ENCODE measurements at places on chromosomes 3 and 15.

DNA sequence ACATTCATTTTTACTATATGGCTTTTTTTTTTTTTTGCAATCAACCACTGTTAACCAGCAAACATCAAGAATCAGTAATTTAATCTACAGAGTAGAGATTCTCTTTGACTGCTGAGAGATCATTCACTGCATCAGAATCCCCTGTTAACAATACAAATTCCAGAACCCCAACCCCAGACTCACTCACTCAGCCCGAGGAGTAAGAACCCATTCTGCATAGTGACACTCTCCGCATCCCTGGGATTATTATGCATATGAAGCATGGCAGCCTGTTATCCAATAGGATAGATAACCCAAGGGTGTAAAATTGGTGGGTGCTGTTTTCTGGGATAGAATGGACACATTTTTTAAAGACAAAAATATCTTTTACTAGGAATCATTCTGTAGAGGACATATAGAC lies 76.3 kb upstream of the CCDC39 start:
- no peak for DNase-seq

DNA sequence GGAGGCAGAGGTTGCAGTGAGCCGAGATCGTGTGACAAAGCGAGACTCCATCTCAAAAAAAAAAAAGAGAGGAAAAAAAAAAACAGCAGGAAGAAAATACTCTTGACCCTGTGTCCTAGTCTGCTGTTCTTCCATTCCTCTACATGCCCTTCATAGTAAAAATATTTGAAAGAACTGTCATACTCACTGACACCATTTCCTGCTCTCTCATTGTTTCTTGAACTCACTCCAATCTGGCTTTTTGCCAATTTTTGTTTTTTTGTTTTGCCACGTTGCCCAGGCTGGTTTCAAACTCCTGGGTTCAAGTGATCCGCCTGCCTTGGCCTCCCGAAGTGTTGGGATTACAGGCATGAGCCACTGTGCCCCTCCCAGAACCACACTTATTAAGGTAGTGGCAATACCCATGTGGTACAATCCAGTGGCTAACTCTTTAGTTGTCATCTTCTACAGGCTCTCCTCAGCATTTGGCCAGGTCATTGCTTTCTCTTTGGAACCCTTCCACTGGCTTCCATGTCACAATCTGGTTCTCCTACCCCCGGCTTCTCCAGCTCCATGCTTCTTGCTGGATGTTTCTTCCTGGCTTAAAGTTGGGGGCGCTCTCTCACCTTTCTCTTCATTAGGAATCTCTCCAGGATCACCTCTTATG lies 238.2 kb upstream of the C2CD4B start:
- DNase-seq = no peak

DNA sequence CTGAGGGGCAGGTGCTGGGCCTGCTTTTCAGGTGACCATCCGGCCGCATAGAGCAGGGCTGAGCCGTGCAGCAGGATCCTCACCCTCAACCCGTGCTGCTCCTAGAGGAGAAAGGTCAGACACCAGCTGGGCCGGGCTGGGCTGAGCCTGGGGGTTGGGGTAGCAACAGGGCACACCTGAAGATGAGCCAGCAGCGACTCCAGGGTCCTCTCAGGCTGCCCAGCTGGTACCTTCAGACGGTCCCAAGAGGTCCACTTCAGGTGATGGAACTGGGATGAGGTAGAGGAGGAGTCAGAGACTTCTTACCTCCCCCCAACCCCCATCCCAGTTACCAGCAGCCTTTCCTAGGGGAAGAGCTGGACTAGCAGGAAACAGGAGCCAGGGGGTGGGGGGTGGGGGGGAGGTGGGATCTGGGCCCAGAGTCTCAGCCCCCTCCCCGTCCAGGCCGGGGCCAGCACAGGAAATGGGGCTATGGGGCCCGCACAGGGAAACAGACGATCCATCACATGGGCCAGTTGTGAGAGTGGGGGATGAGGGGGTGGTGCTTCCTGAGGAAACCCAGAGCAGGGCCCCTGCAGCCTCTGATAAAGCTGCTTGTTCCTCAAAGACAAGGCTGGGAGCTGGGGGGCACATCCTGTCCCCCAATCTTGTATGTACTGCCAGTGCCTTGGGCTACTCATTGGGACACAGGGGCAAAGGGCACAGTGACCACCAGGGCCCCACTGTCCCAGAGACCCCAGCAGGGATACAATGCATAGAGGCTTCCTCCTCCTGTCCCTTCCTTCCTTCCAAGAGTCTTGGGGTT lies 3.0 kb downstream of the INKA1 start:
- DNase-seq = no peak

- DNase-seq = no peak
These were observed 138.5 kb downstream of the ARPP21 start for GRCh38 chr3:35777563-35778554.

- peak; percentile 65 for DNase-seq
These were observed 3.3 kb upstream of the CD96 start for GRCh38 chr3:111538681-111539083.

DNA sequence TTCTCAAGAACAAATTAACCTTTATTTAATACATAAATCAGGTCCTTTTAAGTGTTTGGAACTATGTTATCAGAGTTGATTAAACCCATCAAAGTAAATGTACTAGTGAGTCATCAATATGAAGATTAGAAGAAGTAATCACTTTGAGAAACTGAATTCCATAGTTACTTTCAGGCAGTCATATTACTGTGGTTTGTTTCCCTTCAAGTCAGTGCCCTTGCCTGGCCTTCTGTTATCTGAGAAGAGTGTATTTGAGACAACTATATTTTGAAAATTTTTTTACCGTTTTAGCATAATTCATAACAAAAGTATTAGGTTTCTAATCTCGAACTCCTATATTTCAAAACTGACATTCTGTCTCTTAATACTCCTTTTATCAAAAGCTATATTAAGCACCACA lies 73.6 kb downstream of the GMPS start:
- no peak for DNase-seq

DNA sequence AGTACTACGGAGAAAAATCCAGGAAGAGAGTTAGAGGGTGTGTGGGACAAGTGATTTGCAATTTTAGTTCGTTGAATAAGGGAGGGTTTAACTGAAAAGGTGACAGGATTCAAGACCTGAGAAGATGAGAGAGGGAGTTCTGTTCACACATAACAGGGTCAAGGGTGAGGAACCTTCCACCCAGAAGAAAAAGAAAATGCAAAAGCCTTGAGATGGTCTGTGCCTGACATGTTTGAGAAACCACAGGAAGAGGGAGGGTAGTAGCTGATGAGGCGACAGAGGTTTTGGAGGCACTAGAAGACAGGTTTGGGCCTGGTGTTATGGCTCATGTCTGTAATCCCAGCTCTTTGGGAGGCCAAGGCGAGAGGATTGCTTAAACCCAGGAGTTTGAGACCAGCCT lies 591 bp upstream of the SLC25A20 start:
- peak; percentile 46 for DNase-seq

- no peak for DNase-seq
These were observed 906.0 kb upstream of the ALCAM start for GRCh38 chr3:104460477-104461406.

- DNase-seq = peak; percentile 90
These were observed 1.6 kb downstream of the RFTN1 start for GRCh38 chr3:16511681-16512434.

GRCh38 chr3:12323237-12323636 lies 34.4 kb downstream of the PPARG start:
- no peak for DNase-seq

- no peak for DNase-seq
These were observed 138.8 kb upstream of the PLXND1 start for GRCh38 chr3:129745253-129745652.

GRCh38 chr3:42901073-42901415 lies 4.9 kb upstream of the ZNF662 start:
- peak; percentile 51 for DNase-seq

DNA sequence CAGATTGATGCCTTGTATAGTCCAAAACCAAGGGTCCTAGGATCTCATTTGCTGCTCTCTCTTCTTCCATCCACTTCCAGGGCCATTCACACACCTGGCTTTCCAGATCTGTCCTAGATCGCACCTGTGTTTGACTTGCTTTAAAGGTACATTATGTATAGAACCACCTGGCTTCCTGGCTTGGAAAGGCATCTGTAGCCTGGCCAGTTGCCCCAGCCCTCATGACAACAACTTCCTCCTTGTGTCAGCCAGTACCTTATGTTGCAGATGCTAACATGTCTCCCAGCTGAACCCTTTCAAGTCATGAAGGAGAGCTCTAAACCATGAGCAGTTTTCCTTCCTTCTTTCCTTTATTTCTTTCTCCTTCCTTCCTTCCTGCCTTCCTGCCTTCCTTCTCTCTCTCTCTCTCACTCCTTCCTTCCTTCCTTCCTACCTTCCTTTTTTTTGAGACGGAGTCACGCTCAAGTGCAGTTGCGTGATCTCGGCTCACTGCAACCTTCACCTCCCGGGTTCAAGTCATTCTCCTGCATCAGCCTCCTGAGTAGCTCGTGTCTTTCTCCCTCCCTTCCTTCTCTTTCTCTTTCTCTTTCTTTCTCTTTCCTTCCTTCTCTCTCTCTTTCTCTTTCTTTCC lies 2.5 kb upstream of the HTR3C start:
- no peak for DNase-seq

GRCh38 chr3:183664913-183665381 lies 29.5 kb downstream of the KLHL24 start:
- no peak for DNase-seq

- DNase-seq = no peak
These were observed 146.3 kb upstream of the CTDSPL start for GRCh38 chr3:37715358-37715757.

- DNase-seq = no peak
These were observed 248.3 kb upstream of the CCDC54 start for GRCh38 chr3:107128946-107129345.

DNA sequence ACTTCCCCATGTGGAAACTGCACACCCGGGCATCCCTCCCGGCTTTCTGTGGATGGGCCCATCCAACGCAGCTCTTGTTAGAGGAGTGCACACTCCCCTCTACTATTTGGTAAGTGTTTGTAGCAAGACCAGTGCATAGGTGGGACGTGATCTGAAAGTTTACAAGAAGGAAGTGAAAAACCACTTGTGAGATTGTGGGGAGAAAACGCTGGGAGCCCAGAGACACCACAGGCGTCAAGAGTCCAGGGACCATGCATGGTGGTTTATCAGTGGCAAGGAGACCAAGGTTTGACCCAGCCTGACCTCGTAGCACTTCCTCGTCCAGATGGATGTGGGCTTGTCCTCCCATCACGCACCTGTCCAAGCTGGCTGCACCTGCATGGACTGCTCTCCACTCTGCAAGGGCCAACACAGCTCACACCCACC lies 51.6 kb downstream of the ATP10A start:
- peak; percentile 28 for DNase-seq

DNA sequence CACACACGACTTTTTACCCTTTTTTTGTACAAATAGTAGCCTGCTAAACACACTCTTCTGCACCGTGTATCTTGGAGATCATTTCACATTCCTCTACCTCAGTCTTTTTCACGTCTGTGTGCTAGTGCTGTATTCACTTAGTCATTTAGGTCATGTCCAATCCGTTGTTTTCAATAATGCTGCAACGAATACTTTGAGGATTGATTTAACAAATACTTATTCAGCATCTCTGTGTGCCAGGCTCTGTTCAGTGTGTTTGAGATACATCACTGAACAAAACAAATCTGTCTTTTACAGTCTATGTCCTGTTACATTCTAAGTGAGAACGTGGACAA lies 882 bp downstream of the JMJD7 start:
- DNase-seq = no peak

GRCh38 chr15:73442968-73443367 lies at the start of gene REC114:
Gene REC114 (plus strand): TSS chr15:73443164. CDS start chr15:73443186, 22 bp downstream.
- DNase-seq = no peak

DNA sequence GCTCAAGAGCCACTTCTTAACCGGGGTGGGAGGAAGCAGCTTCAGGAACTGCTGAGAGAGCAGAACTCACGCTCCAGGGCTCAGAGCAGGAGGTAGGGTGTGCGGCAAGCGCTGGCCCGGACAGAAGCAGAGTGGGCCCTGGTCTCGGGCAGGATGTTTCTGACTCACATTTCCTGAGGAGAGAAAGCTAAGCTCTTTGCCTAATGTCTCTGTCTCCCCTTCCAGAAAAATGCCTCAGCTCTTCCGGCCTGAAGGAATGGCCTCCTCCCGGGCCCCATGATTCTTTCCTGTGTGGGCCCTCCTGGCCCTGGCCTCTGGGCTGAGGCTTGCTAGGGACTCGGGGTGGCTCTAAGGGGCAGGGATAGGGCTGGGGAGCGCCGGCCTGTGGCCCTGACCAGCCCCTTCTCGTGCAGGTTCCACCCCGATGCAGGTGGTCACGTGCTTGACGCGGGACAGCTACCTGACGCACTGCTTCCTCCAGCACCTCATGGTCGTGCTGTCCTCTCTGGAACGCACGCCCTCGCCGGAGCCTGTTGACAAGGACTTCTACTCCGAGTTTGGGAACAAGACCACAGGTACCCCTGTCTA lies 4.1 kb upstream of the STAB1 start:
- no peak for DNase-seq

DNA sequence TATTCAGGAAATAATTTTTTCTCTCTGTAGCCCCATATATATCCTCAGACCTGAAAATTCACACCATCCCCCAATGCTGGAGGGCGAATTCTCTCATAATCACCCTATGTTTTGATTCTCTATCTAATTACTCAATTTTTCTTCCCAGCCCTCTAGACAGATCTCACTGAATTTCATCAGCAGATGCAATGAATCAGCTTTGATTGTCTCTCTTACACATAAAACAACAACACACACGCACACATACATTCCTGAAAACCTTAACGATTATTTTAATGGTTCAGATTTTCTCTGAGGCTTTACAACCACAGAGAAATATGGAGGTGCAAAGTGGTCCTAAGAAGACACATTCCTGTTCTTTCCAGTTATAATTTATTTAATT lies 11.1 kb downstream of the RBMS3 start:
- DNase-seq = no peak

- no peak for DNase-seq
These were observed 1045.8 kb downstream of the ROBO1 start for GRCh38 chr3:78721771-78722543.

GRCh38 chr15:76626611-76627010 lies 278.5 kb downstream of the SCAPER start:
- no peak for DNase-seq

- DNase-seq = peak; percentile 82
These were observed 47.5 kb upstream of the MUC4 start for GRCh38 chr3:195859061-195859845.

- DNase-seq = no peak
These were observed 823.9 kb upstream of the CFAP20DC start for GRCh38 chr3:59873576-59874230.

GRCh38 chr3:13705702-13706280 lies 156.9 kb downstream of the FBLN2 start:
- DNase-seq = no peak

- DNase-seq = no peak
These were observed 989 bp downstream of the GNB4 start for GRCh38 chr3:179450261-179450701.
